Spleen (tissue), 13 donors: ENCODE measurements at places on chromosomes 11 and 22. TPM values are rescaled to one million over a fixed set of nuclear protein-coding genes. Genes with fewer than 3 reads are reported as not detected.

The PLAAT5 gene
- not detected for total RNA-seq

The OR2AT4 gene
- total RNA-seq = not detected

The IL18 gene
- total RNA-seq = 38.5 TPM

The TMEM191B gene
- total RNA-seq = 1.5 TPM

The BAIAP2L2 gene
- 0.92 TPM for total RNA-seq

The DNAJB7 gene
- not detected for total RNA-seq

The RIMBP3B gene
- total RNA-seq = 0.47 TPM

The DDTL gene
- total RNA-seq = not detected

The PI4KA gene
- 113 TPM for total RNA-seq

The TRIM48 gene
- total RNA-seq = not detected

The FDXACB1 gene
- 4.0 TPM for total RNA-seq

The PHLDB1 gene
- total RNA-seq = 84.2 TPM

The SEC14L6 gene
- total RNA-seq = 0.18 TPM

The LRRC55 gene
- total RNA-seq = 0.63 TPM

The GDPD4 gene
- total RNA-seq = not detected

The DLG2 gene
- 12.0 TPM for total RNA-seq

The GRK2 gene
- total RNA-seq = 259 TPM
